ENCODE measurements at places on chromosomes 11 and 22.

- DNase-seq, result no peak
Measured at GRCh38 chr11:128508770-128509510, 78.4 kb downstream of the ETS1 start.

- no peak for DNase-seq
Measured at GRCh38 chr22:36226189-36226588, 13.1 kb downstream of the APOL2 start.

GRCh38 chr11:73321604-73322381, 13.7 kb downstream of the ARHGEF17 start:
- no peak for DNase-seq

GRCh38 chr11:76277298-76278175, 71.2 kb upstream of the WNT11 start:
- no peak for DNase-seq

DNA sequence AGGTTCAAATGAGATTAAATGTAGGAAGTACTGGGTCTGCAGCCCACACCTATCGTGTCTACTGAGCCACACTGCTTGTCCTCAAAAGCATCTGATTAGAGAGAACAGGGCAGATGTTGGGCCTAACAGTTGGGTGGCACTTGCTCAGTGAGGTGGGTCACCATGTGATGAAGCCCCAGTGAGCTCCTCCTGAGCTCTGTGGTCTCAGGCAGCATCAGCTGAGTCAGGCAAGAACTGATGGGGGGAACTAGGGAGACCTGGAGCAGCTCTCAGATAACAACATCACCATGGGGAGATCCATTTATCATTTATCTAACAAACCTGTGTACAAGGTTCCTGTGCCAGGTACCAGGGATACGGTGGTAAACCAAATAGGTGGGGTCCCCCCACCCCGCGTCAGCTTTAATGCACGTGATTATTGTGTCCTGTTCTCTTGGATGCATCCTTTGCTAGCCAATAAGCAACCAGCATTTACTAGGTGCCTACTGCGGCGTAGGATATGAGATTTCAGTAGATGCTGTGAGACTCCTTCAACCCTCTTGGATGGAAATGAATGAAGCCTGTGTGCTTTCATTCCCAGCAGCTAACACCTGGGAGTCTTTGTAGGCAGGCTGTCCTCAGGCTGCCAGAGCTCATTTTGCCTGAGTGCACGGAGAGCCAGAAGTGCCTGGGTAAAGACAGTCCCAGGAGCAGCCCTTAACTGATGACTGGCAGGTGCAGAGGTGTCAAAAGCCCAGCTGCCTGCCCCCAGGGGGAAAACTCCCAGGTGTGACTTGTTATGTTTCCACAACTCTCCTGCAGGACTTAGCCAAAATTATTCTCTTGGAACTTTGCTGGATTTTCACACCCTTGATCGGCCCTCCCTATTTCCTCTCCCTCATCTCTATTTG, 73.6 kb upstream of the NARS2 start:
- no peak for DNase-seq

DNA sequence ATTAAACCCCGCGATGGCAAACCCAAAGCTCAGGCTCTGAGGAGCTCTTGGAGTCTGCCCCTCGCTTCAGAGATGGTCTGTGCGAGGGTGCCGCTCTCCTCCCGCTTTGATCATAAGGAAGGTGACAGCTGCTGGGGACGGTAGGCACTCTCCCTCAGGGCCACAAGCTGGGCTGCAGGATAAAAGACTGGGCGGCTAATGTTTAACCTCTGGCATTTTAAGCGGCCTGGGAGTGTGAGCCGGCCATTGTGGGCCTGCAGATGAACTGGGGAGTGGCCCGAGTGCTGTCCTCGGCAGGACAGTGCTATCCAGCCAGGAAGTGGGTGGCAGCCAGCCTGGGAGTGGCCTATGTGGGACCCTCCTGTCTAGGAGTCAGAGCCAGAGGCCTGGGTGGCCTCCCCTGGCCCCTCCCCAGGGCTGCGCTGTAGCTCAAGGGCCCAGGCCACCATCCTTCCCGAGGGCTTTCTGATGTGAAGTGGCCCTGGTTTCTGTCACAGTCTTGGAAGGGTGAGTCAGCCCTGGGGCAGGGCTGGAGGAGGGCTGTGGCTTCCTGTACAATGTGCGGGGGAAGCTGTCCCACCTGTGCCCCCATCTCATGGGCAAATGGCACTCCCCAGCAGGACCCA, 58.7 kb upstream of the PRODH start:
- no peak for DNase-seq

DNA sequence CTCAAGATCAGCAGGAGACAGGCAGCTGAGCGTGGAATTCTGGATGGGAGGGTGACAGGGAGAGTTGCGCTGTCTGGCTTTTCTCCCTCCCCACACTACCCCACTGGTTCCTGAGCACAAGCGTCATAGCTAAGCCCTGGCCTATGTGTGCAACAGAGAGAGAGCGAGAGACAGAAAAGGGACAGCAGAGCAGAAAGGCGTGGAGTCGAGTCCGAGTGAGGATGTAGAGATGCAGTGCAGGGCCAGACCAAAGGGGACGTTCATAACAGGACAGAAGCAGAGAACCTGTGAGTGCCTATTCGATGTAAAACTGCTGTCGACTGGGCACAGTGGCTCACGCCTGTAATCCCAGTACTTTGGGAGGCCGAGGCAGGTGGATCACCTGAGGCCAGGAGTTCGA, 94.0 kb upstream of the TMEM45B start:
- no peak for DNase-seq

DNA sequence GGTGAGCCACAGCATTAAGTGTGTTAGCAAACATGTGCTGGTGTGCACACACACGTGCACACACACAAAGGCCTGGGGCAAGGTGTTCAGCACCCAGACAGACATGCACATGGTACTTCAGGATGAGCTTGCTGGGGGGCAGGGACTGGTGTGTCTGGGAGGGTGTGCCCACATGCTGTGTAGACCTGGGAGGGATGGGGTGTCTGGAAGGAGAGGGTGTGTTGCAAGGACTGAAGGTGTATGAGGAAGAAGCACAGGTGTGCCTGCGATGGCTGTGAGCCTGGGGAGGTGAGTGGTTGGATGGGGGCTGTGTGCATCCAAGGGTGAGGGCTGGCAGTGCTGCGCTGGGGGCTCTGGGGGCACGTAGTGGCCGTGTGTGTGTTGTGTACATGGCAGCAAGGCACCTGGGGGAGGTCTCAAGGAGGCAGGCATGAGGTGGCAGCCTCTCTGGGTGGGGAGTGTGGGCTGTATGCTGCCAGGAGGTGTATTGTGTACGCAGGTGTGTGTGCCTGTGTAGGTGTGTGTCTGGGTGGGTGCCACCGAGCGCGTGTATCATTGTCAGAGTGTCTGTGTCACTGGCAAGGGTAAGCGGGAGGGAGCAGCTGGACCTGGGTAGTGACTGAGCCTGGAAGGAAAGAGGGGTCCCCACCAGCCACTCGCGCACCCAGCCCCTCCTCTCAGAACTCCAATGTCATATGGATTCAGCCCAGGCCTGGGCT, 2.2 kb downstream of the NRXN2 start:
- DNase-seq, result no peak

GRCh38 chr11:70592641-70593165, 194.4 kb downstream of the CTTN start:
- DNase-seq, result no peak

DNA sequence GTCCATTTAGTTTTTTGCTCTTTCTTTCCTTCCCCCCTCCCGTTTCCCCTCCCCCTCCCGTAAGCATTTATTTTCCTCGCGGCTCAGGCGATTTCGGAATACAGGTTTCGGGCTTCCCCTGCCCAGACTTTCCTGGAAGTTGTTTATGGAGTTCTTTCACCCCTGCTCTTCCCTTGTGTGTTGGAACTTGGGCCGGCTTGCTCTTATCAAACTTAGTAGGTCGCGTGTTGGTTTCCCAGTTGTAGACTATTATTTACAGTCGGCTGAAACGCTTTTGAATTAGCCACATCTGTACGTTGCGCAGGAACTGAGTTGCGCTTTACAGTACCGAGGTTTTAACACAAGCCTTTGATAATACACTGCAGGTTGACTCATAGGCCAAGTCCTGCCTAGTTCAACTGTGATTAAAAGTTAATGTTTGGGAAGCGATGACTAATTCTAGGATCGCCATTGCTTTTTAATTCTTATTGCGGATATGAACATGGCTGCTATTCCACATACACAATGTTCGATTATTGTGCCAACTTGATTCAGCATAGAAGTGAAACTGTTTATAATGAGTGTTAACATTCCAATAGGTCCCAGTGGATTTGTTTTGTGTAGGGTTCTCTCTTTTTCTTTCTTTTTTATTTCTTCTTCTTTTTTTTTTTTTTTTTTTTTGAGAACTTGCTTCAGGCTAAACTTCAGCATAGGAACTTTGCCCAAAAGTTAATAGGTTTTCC, 1.7 kb downstream of the YAP1 start:
- peak; percentile 68 for DNase-seq

- DNase-seq, result no peak
Measured at GRCh38 chr11:119974051-119974450, 163.9 kb downstream of the TRIM29 start.

DNA sequence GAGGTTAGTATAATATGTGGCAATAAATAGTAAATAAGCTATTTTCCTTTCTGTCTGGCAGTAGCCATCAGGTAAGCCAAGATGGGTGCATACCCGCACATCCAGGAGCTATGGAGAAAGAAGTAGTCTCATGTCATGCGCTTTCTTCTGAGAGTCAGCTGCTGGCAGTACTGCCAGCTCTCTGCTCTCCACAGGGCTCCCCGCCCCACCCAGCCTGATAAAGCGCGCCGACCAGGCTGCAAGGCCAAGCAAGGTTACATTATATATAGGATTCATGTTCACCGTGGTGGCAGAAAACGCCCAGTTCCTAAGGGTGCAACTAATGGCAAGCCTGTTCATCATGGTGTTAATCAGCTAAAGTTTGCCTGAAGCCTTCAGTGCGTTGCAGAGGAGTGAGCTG, 126.2 kb downstream of the ATG16L2 start:
- DNase-seq, result no peak

GRCh38 chr11:19929147-19929546, 216.5 kb downstream of the NAV2 start:
- DNase-seq, result no peak

GRCh38 chr11:63564056-63564774, 1.0 kb upstream of the PLAAT2 start:
- DNase-seq, result no peak

DNA sequence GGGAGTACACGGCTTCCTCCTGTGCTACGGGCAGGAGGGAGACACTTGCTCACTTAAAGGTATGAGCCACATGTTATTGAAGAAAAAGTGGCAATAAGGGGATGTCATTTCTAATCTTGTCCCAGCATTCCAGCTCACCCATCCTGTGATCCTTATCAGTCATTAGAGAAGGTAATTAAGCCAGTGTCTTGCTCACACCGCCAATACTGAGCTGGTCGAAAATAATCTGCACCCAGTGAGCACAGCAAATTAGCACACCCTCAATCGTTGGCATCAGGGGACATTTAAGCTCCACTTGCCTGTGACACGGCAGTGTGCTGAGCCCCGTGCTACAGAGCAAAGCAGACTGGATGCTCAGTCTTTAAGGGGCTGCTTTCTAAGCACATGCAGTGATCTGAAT, 510.7 kb downstream of the OPCML start:
- DNase-seq, result no peak

- no peak for DNase-seq
Measured at GRCh38 chr11:31676280-31676982, 134.7 kb downstream of the PAX6 start.

DNA sequence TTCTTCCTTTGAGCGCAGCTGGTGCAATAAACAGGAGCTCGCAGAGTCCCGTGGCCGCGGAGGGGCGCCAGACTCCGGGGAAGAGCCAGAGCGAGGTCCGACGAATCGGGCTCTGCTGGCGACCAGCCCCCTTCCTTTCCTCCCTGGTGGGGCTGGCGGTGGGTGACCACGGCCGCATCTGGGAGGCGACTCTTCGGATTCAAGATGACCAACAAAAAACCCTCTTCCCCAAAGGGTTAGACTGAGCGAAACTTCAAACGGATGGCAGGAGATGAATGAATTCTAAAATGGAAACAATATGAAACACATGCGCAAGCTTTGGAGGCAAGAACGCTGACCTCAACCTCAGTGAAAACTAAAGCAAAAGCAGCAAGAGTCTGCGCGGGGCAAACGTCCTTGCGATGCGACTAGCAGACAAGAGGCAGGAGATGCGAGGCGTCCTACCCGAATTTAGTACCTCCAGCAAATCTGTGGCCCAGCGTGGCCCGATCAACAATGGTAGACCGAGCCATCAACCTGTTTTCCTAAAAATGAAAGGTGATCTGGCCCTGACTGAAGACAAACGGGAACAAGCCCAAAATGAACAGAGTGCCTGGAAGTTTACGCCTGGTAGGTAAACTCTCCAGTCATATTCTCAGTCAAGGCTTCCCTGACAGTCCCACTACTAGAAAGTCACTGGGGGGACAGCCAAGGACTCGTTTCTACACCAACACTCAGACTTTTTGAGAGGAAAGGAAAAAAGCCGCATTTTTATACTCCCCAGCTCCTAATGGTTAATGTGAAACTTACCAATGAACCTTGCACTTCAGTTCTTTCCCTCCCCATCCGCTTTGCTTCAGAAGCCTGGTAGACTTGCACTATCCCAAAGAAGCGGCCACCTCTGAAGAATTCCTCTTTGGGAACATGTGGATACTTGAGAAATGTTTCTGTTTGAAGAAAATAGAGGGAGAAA, 11.6 kb downstream of the MMP3 start:
- DNase-seq, result no peak

GRCh38 chr11:75652936-75653335, 15.9 kb downstream of the MAP6 start:
- DNase-seq, result no peak

- no peak for DNase-seq
Measured at GRCh38 chr11:35324981-35325380, 94.4 kb downstream of the SLC1A2 start.

DNA sequence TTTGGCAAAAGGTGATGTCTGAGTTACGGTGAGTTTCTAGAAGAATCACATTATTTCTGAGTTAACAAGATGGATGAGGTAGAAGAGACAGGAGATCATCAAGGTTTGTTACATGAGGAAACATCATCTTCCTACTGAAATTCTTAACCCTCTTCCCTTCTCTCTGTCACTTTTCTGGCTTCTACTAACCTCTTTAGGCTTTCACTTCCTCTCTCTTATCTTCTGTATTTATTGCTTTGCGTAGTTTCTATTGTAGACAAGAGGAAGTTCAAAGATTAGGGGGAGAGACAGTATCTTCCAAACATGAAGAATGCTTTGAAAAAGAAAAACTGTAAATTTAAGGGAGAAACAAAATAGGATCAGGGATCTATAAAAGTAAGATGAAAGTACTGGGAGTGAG, 75.4 kb downstream of the TRPC6 start:
- DNase-seq, result no peak

- no peak for DNase-seq
Measured at GRCh38 chr11:91247009-91247735, 977.4 kb upstream of the FAT3 start.

GRCh38 chr11:10324474-10324873, 19.6 kb downstream of the ADM start:
- DNase-seq, result no peak
